Tibial nerve (tissue), 4 donors: ENCODE measurements at places on chromosomes 5 and 9.

DNA sequence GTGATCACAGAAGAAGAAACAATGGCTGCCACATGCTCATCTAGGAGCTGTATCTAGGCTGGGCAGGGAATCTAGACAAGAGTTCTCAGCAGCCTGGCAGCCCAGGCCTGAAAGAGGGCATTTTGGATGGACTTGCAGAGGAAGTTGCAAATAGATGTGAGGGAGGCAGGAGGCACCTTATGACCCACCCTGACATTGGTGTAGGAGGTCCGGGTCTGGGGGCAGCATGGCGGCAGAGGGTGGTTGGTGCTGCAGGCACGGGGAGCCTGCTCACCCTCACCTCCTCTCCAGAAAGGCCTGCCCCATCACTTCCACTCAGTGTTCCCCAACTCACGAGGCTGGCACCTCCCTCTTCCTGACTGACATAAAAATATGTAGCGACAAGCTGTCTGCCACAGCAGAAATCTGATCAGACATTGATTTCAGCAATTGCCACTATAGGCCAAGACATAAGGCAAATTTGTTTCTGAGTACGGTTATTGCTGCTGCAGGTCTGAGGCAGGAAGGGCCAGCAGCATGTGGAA is 217.6 kb downstream of the PBX3 start:
- DNase-seq, result no peak
- H3K27ac ChIP-seq, result no peak overlapping the region
- no peaks in the 10 kb centered on the region for H3K4me1 ChIP-seq
- no peaks in the 10 kb centered on the region for H3K27me3 ChIP-seq

DNA sequence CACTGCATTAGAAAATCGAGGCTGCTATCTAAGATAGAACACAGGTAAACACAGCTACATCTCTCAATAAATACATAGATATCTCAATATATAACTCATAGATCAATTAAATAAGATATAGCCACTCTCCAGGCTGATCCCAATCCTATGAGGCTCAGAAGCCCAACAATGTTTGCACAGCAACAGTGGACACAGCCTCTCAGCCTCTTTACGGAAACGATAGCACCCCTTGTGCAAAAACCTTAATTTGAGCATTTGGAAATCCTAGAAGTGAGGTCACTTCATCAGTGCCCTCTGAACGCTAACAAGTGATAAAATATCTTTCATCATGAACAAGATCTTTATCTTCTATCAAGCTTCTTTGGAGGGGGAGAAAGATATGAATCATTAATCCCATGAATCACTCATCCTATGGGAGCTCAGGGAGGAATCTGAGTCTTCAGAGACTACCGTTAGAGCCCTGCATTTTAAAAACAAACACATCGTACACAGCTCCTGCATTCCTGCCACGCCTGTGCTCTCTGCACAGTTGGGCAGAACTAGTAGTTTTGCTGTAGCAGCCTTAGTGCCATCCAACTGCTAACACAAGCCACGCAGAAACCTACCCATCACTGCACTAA is 71.4 kb downstream of the MED27 start:
- DNase-seq, result no peak
- no peaks in the 10 kb centered on the region for H3K36me3 ChIP-seq
- no peak overlapping the region for H3K4me3 ChIP-seq
- H3K27ac ChIP-seq, result no peak overlapping the region
- H3K27me3 ChIP-seq, result no peaks in the 10 kb centered on the region

DNA sequence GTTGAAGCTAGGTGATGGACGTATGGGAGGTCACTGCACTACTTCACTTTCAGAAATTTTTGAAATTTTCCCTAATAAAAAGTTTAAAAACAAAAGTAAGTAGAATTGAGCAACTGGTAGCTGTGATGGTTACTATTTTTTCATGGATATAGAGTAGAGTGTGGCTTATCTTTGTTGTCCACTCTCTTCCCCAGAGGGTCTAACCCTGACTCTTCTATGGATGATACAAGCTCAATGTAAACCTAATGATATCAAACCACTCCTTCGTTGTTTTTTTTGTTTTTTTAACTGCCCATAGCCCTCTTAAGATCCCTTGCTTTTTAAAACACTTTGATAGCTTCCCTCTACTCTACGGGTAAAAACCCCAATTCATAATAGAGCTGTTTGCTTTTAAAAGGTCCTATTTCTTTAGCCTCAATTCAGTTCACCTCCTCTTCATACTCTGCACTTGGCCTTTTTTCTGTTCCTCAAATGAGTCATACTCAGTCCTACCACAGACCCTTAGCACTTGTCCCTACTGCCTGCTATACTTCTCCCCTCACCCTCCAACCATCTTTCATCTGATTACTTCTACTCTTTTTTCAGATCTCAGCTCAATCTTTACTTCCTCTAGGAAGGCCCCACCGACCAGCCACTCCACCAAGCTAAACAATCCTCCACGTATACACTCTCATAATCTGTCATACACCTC is 2.6 kb downstream of the HDAC3 start:
- H3K4me3 ChIP-seq, result no peak overlapping the region
- H3K4me1 ChIP-seq, result peaks cover 44% of the 10 kb centered on the region
- no peak overlapping the region for H3K27ac ChIP-seq
- no peak for DNase-seq
- peaks cover 20% of the 10 kb centered on the region for H3K36me3 ChIP-seq
- no peaks in the 10 kb centered on the region for H3K27me3 ChIP-seq

DNA sequence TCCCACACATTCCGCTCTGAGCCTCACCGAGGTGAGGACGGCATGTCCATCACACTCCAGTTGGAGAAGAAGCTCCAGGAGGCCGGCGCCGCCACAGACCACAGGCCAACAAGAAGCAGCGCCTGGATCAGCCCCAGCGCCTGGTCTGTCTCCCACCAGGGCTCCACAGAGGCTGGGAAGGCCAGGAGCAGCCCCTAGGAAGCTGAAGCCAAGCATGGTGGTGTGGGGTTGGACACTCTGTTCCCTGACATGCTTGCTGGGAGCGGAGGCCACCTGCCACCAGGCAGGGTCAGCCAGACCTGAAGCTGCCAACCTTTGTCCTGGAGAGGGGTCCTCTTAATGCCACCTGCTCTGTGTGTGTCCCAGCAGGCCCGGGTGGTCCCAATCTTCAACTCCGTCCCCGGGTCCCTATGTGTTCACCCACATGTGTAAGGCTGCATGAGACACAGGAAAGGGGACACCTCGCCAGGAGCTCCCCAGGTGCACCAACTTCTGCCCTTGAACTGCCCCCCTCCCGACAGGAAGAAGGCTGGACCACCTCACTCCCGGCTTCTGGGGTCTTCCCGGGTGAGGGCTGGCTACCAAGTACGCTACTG is 140.1 kb upstream of the PPP1R26 start:
- H3K4me1 ChIP-seq, result peaks cover 30% of the 10 kb centered on the region
- no peak for DNase-seq
- H3K36me3 ChIP-seq, result no peaks in the 10 kb centered on the region
- H3K27me3 ChIP-seq, result peaks cover 3% of the 10 kb centered on the region
- no peak overlapping the region for H3K27ac ChIP-seq
- no peak overlapping the region for H3K4me3 ChIP-seq

DNA sequence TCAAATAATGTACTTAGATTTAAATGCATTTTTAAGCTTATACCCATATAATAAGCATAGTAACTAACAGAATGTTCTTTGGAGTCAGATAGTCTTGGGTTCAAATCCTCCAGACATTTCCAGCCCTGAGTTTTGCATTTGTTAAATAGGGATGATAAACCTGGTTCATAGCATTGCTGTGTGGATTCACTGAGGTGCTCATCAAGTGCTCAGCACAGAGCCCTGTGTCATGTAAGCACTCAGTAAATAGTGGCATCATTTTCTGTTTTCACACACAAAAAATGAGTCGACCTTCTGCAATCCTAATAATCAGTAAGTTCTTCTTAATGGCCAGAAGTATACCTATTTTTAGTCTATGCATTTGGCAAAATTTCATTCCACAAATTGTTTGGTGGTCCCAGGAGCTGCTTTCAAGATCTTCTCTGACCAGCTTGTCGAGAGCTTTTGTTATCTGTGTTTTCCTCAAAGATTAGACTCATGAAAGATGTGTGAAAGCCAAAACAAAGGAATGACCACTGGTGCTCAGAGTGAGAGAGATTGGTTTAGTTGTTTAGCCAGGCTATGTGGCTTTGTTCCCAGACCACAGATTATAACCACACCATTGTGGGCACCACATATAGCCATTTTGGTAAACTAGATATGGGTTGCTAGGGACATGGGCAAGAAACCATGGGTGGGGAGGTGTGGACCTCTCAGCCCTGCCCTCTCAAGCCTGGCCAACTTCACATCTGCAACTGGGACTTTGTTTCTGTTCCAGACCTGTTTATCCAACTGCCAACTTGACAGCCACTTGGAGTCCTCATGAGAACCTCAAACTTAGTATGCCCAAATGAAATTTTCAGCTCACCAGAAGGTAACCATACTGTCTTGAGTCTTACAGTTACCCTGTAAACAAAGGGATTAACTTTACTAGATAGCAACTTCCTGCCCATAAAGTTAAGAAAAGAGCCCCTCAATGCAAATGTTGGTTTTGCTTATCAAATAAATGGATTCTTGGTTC is 45.0 kb downstream of the DOCK8 start:
- no peaks in the 10 kb centered on the region for H3K36me3 ChIP-seq
- no peak for DNase-seq
- no peaks in the 10 kb centered on the region for H3K27me3 ChIP-seq
- no peaks in the 10 kb centered on the region for H3K4me1 ChIP-seq
- H3K4me3 ChIP-seq, result no peak overlapping the region

DNA sequence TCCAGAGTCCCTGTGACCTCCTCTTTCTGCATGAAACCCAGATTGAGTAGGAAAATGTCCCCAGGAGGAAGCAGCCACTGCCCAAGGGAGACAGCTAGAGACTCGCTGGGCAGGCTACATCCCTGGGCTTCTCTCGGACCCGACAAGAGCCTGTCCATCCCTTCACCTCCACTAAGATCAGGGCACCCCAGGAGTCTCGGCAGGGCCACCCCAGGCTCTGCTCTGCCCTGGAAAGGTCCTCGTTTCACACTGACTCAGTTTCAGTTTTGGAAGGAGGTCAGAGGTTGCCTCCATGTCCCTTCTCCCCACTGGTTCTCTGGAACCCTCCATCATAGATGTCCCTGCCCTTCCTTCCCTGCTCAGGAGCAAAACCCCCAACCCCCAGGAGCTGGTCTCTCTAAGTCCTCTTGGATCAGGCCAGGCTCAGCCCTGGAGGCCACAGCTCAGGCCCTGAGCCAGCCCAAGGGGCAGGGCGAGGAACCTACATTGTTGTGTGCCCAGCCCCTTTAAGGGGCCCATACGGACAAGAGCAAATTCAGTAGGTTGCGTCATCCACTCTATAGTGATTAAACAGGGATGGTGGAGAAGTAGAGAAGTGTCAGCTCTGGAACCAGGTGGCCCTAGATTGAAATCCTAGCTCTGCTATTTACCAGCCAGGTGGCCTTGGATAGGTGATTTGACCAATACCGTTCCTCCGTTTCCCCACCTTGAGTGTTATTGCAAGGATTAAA is 37.4 kb downstream of the C9orf50 start:
- H3K4me3 ChIP-seq, result no peak overlapping the region
- peaks cover 19% of the 10 kb centered on the region for H3K4me1 ChIP-seq
- H3K27me3 ChIP-seq, result no peaks in the 10 kb centered on the region

- H3K4me3 ChIP-seq, result no peak overlapping the region
- no peak for DNase-seq
- H3K27me3 ChIP-seq, result no peaks in the 10 kb centered on the region
- H3K36me3 ChIP-seq, result no peaks in the 10 kb centered on the region
- no peaks in the 10 kb centered on the region for H3K4me1 ChIP-seq
- H3K27ac ChIP-seq, result no peak overlapping the region
Observed at GRCh38 chr9:23698161-23698560, 127.9 kb downstream of the ELAVL2 start.

- H3K27ac ChIP-seq, result peak overlapping the region; percentile 41
- no peaks in the 10 kb centered on the region for H3K36me3 ChIP-seq
- peak overlapping the region; percentile 27 for H3K4me3 ChIP-seq
- DNase-seq, result no peak
Observed at GRCh38 chr9:117744856-117745389, 40.7 kb downstream of the TLR4 start.
